ENCODE measurements at places on chromosomes 11 and 22. TPM values are rescaled to one million over a fixed set of nuclear protein-coding genes. Genes with fewer than 3 reads are reported as not detected.

OSM gene
- total RNA-seq: not detected

MMP11 gene
- total RNA-seq: 0.13 TPM

TTC12 gene
- 5.7 TPM for total RNA-seq

OMP gene
- total RNA-seq: not detected

SYT13 gene
- total RNA-seq: 5.9 TPM

ELF5 gene
- total RNA-seq: not detected

ALKBH3 gene
- total RNA-seq: 22.9 TPM

GGTLC3 gene
- not detected for total RNA-seq

KDM4E gene
- total RNA-seq: not detected

LIF gene
- 34.2 TPM for total RNA-seq
